ENCODE measurements at places on chromosomes 6 and 20.

DNA sequence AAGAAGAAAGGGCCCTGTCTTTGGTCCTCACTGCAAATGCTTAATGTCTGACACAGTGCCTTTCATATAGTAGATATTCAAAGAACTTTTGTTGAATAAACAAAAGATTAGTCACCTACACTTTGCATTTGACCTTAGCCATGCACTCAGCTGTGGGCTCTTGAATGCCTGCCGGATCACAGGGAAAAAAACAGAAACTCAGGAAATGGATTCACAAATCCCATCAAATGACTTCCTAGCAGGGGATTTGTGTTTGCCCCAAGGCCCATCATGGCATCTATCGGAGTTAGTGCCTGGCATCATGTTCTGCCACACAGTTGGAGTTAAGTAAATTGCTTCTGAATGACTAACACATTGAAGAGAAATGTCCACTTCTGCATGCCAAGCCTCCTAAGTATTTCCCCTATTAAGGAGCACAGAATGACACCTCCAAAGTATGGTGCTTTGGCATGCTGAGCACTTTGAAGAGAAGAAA lies 72.3 kb upstream of the DST start:
- DNase-seq, result no peak

DNA sequence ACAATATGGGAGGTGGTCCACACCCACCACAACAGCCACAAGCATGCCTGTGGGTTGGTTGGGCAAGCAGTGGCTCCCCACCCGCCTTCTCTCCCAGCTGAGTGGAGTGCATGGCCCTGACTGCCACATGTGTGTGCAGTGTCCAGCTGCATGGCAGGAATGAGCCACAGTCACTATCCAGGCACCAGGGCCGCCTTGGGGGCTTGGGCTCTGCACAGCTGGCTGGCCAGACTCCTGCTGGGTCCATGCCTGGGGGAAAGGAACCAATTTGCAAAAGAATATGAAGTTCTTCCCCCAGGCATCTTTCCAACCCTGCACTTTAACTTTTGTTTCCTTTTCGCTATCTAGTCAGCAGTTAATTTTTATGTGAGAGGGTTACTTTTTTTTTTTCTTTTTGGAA lies 11.6 kb upstream of the ASCC3 start:
- no peak for DNase-seq

GRCh38 chr6:41623330-41623729 lies 14.9 kb upstream of the MDFI start:
- no peak for DNase-seq

DNA sequence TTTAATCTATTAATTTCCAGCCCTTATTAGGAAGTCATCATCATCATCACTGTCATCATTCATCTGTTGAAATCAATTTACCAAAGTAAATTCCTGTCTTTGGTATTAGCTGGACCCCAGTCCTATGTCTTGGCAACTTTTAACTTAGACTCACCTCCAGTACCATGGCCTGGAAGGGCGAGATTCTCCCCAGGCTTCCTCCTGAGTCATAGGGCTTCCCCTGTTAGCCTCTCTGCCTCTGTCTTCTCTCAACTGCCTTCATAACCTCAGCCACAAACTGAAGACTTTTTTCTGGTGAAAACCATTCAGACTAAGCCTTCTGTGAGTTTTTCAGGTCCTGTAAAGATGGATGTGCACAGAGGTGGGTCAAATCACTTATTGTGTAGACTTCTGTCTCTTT lies 95.0 kb downstream of the NKAIN2 start:
- DNase-seq, result no peak

- DNase-seq, result peak; percentile 27
Measured at GRCh38 chr6:132669690-132670291, 10.8 kb upstream of the TAAR1 start.

GRCh38 chr6:124551711-124552233 lies 410.5 kb upstream of the RNF217 start:
- no peak for DNase-seq
